ENCODE measurements at places on chromosomes 1 and 21. TPM values are rescaled to one million over a fixed set of nuclear protein-coding genes. Genes with fewer than 3 reads are reported as not detected.

GRCh38 chr1:14372526-14372925, 226.0 kb upstream of the KAZN start:
- H3K27ac ChIP-seq, result no peak overlapping the region
- no peak for DNase-seq
- H3K4me3 ChIP-seq, result no peak overlapping the region
- H3K4me1 ChIP-seq, result peaks cover 17% of the 10 kb centered on the region
- H3K27me3 ChIP-seq, result 0 out of 2 replicates have a peak, but pooled peaks cover 1% of the 10 kb centered on the region

GRCh38 chr1:172122381-172122780, 281.1 kb downstream of the DNM3 start:
- H3K4me1 ChIP-seq, result no peaks in the 10 kb centered on the region
- H3K27ac ChIP-seq, result no peak overlapping the region
- no peaks in the 10 kb centered on the region for H3K27me3 ChIP-seq
- H3K36me3 ChIP-seq, result no peaks in the 10 kb centered on the region

LCE1E gene
- not detected for total RNA-seq

ZMPSTE24 gene
- total RNA-seq, result 47.6 TPM

- no peak within 1 kb of the TSS for H3K27ac ChIP-seq
- no peaks in the 10 kb centered on the region for H3K27me3 ChIP-seq
- DNase-seq, result peak; percentile 76
- H3K4me1 ChIP-seq, result peaks cover 5% of the 10 kb centered on the region
- peak within 1 kb of the TSS; percentile 83 for H3K4me3 ChIP-seq
- H3K36me3 ChIP-seq, result peaks cover 4% of the 10 kb centered on the region
Observed at GRCh38 chr1:152036267-152037216, at the start of gene S100A11. Gene S100A11, minus strand, starts transcription at chr1:152037004. Its CDS starts 89 bp downstream, at chr1:152036915.

- no peak overlapping the region for H3K4me3 ChIP-seq
- no peaks in the 10 kb centered on the region for H3K27me3 ChIP-seq
- H3K4me1 ChIP-seq, result no peaks in the 10 kb centered on the region
- H3K27ac ChIP-seq, result no peak overlapping the region
- peaks cover 12% of the 10 kb centered on the region for H3K36me3 ChIP-seq
Observed at GRCh38 chr1:118636004-118636403, 352.1 kb downstream of the TBX15 start.

CAPN8 gene
- not detected for total RNA-seq

DNA sequence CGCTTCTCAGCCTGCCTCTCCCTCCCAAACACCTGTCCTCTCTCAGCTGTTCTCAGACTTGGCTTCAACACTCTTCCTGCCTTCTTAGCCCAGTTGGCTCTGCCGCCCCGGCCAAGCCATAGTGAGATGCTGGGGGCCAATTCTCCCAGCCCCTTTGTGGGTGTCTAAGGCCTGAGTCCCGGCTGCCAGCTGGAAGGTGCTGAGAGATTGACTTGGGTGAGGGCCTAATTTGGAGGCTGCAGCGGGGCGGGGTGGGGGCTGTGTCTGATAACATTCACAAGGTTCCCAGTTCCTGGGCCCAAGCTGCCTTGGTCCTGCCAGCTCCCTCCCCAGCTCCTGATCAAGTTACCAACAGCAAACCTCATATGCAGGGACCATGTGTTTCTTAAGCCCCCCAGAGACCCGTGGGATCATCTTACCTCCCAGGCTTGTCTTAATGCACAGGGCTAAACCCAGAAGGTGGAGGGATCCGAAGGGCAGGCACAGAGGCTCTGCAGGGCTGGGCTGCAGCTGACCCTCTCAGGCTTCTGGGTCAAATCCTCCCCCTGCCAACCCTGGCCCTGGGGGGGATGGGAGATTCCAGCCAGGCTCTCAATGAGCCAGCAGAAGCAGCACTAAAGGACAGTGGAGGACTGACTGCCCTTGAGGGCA, 9.8 kb downstream of the INKA2 start:
- H3K27me3 ChIP-seq, result no peaks in the 10 kb centered on the region
- H3K36me3 ChIP-seq, result peaks cover 4% of the 10 kb centered on the region
- no peak for DNase-seq

Measured in H9 (cell line).